Camera-type eye (tissue), 1 donor: ENCODE measurements at places on chromosomes 3 and 15. TPM values are rescaled to one million over a fixed set of nuclear protein-coding genes. Genes with fewer than 3 reads are reported as not detected.

The ATP13A4 gene
- 14.6 TPM for total RNA-seq

The SLC12A1 gene
- total RNA-seq = 2.1 TPM

The DALRD3 gene
- total RNA-seq = 42.4 TPM

The TM4SF1 gene
- 86.8 TPM for total RNA-seq

The CHRNA5 gene
- total RNA-seq = 3.6 TPM

The SST gene
- total RNA-seq = not detected

The CLRN1 gene
- total RNA-seq = 12.0 TPM

The GOLGB1 gene
- 90.4 TPM for total RNA-seq

The WDR93 gene
- total RNA-seq = 0.66 TPM

The XIRP1 gene
- total RNA-seq = 4.5 TPM

The UCN2 gene
- 0.33 TPM for total RNA-seq

The ADAMTS7 gene
- 20.7 TPM for total RNA-seq

The FBXW12 gene
- total RNA-seq = not detected

The RGMA gene
- 13.7 TPM for total RNA-seq

The PLOD2 gene
- total RNA-seq = 77.2 TPM

The ZNF502 gene
- 22.1 TPM for total RNA-seq

The CCDC33 gene
- total RNA-seq = 5.2 TPM
